ENCODE measurements at places on chromosomes 16 and 17.

DNA sequence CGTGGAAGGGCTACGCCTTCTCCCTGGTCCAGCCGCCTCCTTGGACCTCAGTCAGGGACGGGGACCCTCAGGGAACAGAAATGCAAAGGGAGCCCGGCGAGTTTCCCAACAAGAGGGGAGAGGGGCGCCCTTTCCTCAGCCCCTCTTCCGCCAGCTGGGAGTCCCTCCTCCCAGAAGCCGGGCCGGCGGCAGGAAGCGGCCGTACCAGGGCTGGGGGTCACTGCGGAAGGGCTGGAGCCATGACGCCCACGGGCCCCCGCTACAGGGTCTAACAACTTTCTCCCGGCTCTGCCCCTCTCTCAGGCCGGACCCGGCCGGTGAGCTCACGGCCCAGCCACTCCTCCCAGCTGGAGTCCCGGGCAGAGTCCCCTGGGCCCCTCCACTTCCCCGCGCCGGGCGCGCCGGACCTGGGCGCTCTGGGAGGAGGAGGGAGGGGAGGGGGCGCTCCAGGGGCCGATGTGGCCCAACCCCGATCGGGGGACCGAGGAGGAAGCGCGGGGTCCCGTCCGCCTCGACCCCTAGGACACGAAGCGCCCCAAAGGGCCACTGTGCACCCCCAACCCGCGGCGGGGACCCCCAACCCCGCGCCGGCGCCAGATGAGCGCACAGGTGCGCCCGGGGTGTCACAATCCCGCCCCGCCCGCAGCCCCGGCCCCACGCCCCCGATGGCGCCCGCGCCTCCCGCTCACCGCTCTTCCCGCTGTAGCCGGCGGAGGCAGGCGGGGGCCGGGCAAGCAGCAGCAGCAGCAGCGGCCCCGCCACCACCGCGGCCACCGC lies 578 bp downstream of the PGAP6 start:
- peak; percentile 67 for DNase-seq

DNA sequence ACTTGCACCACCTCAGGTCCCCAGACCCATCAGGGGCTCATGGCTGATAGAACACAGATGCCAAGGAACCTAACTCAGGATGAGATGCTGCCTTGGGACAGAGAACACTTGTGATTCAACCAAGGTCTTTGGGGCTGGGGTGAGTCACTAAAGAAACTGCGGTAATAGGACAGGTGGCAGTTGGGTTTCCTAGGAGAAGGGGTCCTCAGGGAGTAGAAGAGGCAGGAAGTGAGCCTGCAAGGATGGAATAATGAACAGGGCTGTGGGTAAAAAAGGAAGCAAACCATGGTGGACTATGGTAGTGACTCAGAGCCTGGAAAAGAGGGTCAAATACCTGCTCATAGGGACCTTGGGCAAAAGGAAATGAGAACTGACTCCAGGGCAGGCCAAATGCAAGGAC lies 6.5 kb upstream of the PNPO start:
- DNase-seq, result no peak

GRCh38 chr17:56678249-56679114 lies 85.0 kb downstream of the NOG start:
- no peak for DNase-seq

DNA sequence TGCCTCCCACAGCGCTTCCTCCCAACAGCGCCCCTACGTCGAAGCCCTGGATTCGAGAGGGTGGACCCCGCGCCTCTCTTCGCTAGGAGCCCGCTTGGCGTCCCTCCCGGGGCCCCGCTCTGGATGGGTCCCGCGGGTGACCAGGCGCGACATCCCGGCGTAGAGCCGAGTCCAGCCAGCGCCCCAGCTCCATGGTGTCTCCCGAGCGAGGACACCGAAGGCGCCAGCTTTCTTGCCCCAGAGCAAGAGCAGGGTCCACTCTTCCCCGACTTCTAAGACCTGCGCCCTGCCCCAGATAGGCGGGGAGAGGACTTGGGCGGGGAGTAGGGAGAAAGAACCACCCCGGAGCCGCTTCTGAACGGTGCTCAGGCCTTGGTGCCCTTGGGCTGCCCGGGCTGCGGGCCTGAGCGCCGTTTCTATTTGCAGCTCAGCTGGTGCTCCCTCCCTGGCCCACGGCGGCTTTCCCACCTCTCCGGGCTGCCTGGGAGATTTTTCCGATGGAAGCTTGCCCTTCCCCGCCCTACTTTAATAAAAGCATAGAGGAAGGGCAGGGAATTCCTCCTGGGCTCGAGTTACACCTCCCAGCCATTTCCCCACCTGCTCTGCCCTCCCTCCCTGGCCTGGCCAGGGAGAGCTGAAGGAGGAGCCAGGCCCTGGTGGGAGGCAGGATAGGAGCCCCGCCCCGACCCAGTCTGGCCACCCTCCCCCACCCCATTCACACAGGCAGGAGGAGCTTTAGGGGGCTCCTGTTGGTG lies 1.8 kb downstream of the MMP15 start:
- peak; percentile 55 for DNase-seq

DNA sequence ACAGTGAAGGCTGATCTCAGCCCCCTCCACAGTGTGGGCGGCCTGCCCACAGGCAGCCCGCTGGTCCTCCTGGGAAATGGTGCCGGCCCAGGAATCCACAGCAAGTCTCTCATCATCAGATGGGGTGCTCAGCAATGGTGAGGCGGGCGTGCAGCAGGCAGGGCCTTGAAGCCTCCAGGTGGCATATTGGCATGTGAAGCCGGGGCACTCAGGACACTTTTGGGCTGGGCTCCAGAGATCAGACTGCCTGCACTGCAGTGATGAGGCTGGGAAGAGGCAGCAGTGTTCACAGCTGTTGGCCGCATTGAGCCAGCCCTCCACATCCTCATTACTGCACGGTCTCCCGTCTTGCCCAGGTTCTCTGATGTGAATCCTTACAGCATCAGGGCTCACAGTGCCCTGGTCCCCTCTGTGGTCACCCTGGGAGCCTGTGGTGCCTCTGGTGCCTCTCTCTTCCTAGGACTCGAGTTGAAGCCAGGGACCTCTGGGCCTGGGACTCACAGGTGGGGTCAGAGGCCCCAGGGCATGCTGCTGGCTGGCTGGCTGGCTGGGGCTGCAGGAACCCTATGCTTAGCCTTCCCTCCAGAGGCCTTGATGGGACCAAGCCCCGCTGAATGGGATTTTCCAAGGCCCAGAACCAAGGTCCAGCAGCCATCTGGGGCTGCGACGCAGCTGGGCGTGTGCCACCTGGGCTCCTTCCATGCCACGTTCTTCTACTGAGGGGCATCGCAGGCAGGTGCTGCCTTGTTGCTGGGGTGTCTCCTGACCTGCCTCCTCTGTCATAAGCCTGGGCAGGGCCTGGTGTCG lies 48.6 kb downstream of the TNFRSF13B start:
- DNase-seq, result no peak

DNA sequence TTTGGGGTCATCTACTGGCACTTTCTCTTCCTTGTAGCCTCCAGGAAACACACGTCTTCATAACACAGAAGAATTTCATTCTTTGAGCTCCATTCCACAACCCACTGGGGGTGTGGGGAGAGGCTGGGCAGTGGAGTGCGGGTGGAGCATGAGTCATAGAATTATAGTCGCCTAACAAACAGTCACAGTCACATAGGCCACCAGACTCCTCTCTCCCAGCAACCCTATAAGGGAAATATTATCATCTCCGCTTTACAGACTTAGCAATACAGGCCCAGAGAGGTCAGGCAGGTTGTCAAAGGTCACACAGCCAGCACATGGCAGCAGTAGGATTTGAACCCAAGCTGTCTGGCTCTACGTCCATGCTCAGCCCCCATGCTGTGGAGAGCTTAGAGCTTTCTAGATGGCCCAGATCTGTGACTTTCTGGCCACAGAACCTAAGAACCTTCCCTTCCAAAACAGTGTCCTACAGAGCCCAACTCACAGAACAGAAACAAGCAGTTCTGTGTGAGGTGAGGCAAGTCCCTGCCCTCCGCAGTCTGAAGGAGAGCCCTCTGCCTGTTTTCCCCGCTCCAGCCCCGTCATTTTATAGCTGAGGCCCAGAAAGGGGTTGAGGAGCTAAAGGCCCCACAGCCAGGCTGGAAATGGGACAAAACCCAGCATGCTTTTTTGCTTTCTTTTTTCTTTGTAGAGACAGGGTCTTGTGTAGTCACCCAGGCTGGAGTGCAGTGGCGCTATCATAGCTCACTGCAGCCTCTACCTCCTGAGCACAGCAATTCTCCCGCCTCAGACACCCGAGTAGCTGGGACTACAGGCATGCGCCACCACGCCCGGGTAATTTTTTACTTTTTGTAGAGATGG lies 10.7 kb upstream of the LITAF start:
- no peak for DNase-seq

- DNase-seq, result no peak
Measured at GRCh38 chr17:66445229-66445628, 142.8 kb downstream of the PRKCA start.

GRCh38 chr16:86380030-86380429 lies 130.3 kb upstream of the FOXF1 start:
- DNase-seq, result no peak

GRCh38 chr17:18117982-18118975 lies 9.7 kb downstream of the MYO15A start:
- DNase-seq, result no peak

- DNase-seq, result peak; percentile 10
Measured at GRCh38 chr16:24689128-24689527, 40.3 kb upstream of the TNRC6A start.

- DNase-seq, result no peak
Measured at GRCh38 chr16:87057211-87057881, 259.8 kb downstream of the C16orf95 start.

DNA sequence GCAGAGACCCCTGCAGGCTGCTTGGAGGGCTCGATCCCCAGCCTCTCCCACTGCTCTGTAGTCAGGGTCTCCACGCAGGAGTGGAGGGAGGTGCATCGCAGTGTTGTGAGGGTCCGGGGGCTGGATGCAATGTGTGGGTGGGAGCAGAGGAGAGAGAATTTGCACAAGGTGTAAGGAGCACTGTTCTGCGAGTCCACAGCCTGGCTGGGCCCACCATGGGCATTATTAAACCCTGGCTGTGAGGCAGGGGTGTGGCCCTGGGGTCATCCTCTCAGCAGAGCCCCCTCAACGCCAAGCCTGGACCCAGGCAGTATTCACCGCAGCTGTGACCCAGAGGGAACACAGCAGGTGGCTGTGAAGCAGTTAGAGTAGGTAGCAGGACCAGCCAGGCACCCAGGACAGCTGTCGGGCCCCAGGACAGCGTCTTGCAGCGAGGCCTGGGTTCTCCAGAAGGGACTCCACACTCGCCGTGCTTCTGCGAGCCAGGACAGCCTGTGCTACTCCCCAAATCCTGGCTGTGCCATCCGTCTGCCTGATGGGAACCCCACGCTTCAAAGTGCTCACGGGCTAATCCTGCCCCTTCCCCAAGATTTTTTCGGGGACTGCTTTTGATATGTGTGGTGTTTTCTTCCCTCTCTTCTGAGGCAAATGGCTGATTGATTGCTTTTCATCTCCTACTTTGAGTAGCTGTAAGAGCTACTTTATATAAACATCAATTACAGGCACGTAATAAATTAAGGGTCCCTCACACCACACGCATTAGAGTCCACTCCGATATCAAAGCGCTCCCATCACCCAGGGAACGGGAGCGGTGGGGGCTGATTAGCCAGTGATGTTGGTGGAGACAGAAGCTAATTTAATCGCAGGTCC lies 100.9 kb upstream of the GSE1 start:
- no peak for DNase-seq

DNA sequence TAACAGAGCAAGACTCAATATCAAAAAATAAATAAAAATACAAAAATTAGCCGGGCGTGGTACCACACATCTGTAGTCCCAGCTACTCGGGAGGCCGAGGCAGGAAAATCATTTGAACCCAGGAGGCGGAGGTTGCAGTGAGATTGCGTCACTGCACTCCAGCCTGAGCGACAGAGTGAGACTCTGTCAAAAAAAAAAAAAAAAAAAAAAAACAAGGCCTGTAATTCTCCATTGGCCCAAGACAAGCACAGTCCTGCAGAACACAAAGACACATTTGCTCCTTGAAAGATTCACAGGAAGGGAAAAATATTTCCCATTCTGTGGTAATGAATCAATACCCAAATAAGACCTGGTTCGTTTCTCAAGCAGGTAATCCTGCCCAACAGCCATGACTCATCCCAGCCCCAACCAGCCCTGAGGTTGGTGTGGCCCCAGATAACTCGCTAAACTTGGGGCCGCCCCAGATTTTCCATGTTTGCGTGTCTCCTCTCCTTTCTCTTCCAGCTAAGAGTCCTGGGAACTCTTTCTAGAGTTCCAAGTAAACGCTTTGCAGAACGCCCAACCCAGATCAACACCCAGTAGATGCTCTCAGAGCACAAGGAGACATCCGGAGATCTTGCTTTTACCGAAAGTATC lies 40.3 kb upstream of the SNN start:
- DNase-seq, result no peak

DNA sequence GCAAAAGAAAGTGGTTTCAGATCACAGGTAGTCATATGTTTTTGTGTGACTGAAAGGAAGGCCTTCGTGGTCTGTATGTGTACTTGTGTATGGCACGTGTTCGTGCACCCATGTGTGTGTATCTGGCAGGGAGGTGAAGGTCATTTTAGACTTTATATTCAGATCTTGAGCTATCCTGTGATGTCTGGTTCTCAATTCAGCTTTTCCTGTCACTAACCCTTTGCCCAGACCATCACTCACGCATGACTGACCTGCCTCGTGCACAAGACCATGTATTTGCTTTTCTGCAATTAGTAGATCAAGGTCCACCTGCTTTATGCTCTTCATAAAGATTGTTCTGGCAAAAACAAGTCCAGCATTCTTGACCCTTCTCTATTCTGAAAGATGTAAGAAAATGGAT lies 139.7 kb upstream of the MAF start:
- DNase-seq, result no peak

- peak; percentile 47 for DNase-seq
Measured at GRCh38 chr17:4934173-4934979, 2.3 kb downstream of the GP1BA start.

DNA sequence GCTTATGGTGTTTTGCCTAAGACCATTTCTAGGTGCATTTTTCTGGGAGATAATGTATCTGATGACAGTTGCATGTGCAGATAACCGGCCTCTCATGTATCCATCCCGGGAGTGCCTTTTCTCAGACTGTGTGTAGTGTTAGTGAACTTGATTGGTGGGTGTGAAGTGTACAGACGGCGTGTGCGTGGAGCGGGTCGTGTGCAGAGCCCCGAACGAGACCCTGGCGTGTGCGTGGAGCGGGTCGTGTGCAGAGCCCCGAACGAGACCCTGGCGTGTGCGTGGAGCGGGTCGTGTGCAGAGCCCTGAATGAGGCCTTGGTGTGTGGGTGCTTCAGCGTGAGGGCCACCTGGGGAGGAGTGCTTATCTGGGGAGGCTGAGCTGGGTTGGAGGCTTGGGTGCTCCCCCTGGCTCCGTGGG lies 28.9 kb upstream of the ZNF750 start:
- no peak for DNase-seq

- DNase-seq, result no peak
Measured at GRCh38 chr17:16818821-16819683, 129.0 kb downstream of the CCDC144A start.

- DNase-seq, result no peak
Measured at GRCh38 chr16:55563797-55564196, 2.7 kb upstream of the CAPNS2 start.

DNA sequence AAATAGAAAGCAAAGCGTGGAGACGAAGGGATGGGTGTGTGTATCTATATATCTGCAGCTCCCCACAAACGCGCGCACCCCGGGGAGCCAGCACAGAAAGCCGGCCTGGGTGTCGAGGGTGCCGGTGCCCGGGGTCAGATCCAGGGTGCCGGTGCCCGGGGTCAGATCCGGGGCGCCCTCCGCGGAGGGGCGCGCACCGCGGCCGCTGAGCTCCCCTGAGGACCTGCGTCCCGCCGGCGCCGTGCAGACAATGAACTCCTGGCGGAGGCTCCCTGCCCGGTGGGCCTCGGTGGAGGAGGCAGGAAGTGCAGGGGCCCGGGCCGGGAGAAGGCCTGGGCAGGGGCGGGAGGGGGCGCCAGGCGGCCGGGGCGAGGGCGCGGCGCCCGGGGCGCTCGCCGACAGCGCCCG lies 1.1 kb downstream of the ZNF423 start:
- DNase-seq, result peak; percentile 44

- no peak for DNase-seq
Measured at GRCh38 chr17:18043491-18043890, 4.3 kb downstream of the GID4 start.
